ENCODE measurements at places on chromosomes 3 and 15.
A peak's percentile ranks its signal among the peaks of the same experiment; 100 is the strongest.

DNA sequence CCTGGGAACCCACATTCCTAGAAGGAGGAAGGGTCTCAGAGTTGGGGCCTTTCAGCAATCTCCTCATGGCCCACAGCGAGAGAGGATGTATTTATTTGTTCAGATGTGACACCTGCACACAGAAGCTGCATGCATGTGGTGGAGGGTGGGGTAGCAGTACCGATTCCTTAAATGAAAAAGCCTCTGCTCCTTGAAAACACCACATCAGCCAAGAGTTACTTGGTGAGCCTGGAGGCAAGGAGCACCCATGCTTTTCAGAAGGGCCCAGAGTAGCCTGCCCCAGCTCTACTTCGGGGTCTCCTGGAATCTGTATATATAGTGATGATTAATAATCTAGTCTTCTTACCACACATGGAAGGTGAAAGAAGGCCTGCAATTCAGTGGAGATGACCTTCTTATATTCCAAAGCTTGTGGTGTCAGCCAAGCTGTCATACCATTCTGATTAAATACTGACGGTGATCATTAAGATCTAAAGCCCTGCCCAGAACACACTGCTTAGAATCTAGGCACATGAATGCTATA lies 33.5 kb downstream of the SEMA6D start:
- no peak for DNase-seq

DNA sequence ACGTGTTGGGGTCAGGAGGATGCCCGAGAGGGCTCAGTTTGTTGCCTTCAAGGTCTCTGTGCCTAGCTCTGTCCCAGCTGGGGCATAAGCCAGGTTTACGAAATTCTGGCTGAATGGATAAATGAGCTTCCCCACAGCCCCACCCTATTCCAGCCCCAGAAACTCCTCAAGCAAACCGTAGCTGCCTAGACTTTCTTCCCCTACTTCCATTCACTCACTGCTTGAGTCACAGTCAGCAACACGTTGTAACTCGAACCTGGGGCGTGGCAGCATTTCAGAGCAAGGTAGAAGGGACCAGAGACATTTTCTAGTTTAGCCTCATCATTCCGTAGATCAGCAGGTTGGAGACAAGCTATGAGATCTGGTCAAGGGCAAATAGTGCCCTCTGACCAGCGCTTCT lies 24.2 kb downstream of the NMNAT3 start:
- DNase-seq: no peak

DNA sequence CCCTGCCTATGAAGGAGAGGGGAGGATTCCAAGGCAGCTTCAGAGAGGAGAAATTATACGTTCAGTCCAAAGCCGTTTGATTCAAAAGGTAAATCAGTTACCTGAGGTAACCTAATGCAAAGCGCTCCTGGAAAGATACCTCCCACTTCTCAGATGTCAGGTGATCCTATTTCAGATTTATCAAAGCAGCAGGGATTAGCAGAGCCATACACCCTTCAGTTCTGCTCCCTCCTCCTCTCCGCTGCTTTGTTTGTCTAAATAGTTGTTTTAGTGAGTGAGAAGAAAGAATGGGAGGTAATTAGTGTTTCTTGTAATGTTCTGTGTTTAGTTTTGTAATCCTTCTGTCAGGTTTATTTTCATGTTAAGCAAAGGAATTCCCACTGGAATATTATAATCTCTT lies 81.1 kb downstream of the SOX14 start:
- DNase-seq: no peak

DNA sequence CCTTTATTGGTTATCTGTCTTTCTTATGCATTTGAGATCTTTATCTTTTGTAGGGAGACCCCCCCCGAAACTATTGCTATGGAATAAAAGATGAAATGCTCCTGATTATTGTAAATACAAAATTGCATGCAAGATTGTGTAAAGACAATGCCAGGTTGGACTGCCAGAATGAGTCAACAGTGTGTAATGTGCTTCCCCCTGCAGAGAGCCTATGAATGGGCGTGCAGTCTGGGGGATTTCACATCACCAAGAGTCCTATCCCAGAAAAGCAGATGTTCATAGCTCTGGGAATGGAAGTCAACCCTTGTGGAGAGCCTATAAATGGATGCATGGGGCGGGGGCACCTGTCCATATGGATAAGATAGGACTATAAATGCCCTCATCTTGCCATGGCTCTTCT lies 584.3 kb downstream of the NSUN3 start:
- DNase-seq: no peak

DNA sequence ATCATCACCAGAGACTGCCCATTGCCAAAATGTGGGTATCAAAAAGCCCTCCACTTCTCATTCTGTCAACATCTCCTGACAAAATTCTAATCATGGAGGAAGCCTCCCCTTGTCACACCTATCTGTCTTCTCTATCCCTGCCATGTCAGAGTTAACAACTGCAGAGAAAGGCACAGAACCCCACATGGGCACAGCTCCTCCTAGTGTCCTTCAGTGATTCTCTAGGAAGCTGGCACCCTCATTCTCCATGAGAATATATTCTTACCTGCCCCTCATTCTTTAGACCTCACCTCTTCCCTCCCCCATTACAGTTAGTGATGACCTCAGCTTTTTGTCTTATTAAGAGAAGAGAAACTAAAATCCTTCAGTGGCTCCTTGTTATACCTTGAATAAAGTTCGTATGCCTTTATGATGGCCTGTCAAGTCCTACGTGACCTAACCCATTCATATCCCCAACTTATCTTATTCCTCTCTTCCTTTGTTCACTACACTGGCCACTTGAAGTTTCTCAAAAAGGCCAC lies 44.6 kb downstream of the NME9 start:
- no peak for DNase-seq

DNA sequence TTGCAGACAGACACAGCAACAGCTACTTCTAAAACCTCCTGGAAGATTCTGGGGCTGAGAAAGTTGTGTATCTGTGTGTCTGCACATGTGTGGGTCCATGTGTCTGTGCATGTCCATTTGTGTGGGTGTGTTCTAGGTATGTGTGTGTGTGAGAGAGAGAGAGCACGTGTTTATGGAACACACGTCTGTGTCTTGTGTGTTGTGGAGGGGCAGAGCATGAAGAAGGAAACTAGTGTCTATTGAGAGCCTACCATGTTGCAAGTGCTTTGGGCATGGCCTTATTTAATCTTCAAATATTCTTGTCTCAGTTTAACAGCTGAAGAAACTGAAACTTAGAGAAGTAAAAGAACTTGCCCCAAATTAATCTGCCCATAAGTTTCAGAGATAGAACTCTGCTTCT lies 327.5 kb downstream of the UACA start:
- DNase-seq: no peak

GRCh38 chr3:77320514-77320913 lies 280.6 kb downstream of the ROBO2 start:
- DNase-seq: no peak

DNA sequence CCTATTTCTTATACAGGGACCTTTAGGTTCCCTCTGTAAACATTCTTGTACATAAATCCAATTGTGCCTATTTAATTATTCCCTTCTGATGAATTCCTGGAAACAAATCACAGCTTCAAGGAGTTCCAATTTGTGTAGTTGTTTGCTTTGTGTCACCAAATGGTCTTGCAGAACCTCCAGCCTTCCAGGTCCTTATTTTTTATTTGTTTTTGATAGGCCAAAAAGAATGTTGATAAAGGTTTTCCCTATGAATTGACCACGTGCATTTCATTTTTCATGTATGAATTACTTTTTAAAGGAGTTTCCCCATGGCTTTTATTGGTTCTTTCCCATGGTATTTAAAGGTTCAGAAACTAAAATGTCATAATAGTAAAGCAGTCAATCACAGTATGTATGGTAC lies 243.0 kb downstream of the NAALADL2 start:
- no peak for DNase-seq

DNA sequence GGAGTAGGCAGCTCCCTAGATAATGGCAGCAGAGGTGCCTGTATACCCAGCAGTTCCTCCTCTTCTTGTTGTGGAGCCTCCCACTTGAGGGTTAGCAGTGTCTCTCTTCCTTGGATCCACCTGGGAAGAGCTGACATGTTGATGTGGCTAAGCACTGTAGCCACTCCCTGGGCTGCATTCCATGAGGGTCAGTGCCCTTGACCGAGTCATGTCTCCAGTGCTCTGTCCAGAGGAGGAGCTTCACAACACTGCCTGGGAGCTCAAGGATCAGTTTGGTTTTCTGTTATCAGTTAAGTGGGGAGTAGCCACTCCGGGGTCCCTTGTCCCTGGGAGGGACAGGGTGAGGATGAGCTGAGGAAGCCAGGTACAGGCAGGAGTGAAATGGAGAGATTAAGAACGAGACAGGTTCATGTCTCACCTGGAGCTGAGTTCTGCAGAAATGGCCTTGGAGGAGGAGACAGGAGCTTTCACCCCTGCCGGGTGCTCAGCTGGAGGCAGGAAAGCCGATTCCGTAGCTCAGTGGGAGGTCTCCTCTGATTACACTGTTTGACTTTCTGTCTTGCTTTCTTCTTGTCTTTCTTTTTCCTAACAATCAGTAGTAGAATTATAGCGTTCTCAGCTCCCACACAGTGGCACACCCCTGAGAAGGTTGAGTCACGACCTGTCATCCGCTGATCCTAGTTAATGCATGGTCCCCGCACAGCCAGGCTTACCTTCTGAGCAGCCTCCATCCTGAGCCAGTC lies 57.9 kb upstream of the SEC22A start:
- no peak for DNase-seq

- DNase-seq: no peak
Observed at GRCh38 chr3:188571531-188572095, 417.7 kb downstream of the LPP start.

- DNase-seq: no peak
Observed at GRCh38 chr3:119598410-119599098, 869 bp downstream of the PLA1A start.

DNA sequence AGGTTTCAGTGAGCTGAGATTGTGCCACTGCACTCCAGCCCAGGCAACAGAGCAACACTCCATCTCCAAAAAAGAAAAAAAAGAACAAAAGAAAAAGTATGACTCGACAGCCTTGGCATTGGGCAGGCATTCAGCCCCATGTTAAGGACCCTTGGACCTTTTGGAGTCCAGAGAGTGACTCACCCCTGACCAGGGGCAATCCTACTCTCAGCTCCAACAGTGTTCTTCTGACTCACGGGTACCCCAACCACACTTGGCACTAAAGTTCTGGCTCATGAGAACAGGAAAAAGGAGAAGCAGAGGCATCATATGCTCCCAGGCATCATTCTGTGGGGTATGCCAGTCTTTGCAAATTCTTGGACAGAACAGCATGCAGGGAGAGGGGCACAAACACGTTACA lies 252.4 kb upstream of the HES1 start:
- no peak for DNase-seq

DNA sequence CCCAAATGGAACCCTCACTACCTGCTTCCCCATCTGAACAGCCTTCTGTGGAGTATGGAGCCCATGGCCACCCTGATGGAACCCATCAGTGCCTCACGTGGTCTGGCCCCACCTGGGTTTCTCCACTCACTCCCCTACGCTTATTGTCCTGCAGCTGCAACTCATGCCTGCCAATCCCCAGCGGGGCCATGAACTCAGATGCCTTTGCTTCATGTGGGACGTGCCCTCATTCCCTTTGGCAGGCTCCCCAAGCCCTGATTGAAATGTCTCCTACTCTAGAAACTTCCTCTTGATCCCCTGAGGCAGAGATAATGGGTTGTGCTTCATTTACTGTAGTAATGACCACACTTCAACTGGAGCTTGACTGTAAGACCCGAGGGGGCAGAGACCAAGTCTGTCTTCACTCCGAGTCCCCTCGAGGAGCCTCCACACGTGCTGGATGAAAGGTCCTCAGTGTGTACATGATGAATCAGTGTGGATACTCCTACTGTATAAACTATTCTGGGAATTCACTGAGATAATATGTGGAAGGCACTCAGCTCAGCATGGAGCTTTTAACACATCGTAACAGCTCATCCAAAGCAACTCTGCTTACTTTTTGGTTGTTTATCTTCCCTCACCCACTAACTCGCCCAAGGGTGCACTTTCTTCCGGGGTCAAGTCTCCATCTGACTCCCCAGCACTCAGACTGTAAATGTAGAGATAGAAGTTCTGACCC lies 232.8 kb upstream of the BHLHE40 start:
- DNase-seq: no peak

GRCh38 chr3:128051837-128052594 lies at the start of gene SEC61A1:
SEC61A1 (plus strand) TSS chr3:128052437; CDS start chr3:128052553, 116 bp downstream.
- DNase-seq: peak; percentile 89

GRCh38 chr3:102573483-102574028 lies 138.7 kb downstream of the ZPLD1 start:
- DNase-seq: no peak

GRCh38 chr3:187299611-187300010 lies 8.1 kb upstream of the MASP1 start:
- no peak for DNase-seq

GRCh38 chr3:54003136-54003535 lies 111.5 kb upstream of the SELENOK start:
- DNase-seq: no peak

- DNase-seq: no peak
Observed at GRCh38 chr3:14016900-14017475, 107.7 kb downstream of the CHCHD4 start.

GRCh38 chr3:69182588-69183316 lies 60.4 kb upstream of the LMOD3 start:
- no peak for DNase-seq

DNA sequence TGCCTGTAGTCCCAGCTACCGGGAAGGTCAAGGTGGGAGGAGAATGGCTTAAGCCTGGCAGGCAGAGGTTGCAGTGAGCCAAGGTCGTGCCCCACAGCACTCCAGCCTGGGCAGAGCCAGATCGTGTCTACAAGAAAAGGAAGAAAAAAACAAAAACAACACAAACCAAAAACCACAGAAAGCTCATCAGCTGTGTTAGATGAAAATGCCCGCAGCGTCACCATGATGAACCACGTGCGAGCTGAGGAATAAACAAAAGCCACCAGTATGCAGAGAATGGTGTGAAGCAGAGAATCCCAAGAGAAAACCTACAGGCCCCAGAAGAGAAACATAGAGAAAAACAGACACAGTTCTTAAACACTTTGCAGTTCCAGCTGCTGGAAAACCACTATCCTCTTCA lies 19.7 kb upstream of the TM4SF19 start:
- DNase-seq: no peak

Measured in HL-60 (cell line).